ENCODE measurements at places on chromosomes 16 and 17. TPM values are rescaled to one million over a fixed set of nuclear protein-coding genes. Genes with fewer than 3 reads are reported as not detected.
A peak's percentile ranks its signal among the peaks of the same experiment; 100 is the strongest.

TBX21 gene
- not detected for total RNA-seq

SEZ6L2 gene
- 176 TPM for total RNA-seq

TNFRSF17 gene
- not detected for total RNA-seq

KRTAP4-9 gene
- not detected for total RNA-seq

DNAJA3 gene
- 32.6 TPM for total RNA-seq

LITAF gene
- 29.2 TPM for total RNA-seq

DNA sequence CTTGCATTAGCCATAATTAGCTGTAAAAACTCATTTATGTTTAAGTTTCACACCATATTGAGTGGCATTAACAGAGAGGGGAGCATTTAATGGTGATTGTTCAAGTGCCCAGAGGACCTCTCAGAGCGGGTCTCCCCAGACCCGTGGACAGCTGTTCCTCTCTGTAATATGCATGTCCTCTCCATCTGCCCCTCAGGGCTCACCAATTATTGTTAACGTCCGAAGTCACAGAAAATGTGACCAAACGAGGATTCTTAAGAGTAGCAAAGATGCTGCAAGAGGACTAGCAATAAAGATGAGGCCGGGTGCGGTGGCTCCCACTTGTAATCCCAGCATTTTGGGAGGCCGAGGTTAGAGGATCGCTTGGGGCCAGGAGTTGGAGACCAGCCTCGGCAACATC lies 130.2 kb downstream of the CPPED1 start:
- peak; percentile 52 for DNase-seq
- peak overlapping the region; percentile 69 for H3K4me3 ChIP-seq
- peak overlapping the region; percentile 94 for H3K27ac ChIP-seq
- H3K4me1 ChIP-seq: peaks cover 49% of the 10 kb centered on the region
- H3K27me3 ChIP-seq: peaks cover 20% of the 10 kb centered on the region

GRCh38 chr16:87850009-87851006 lies 19.0 kb downstream of the SLC7A5 start:
- peaks cover 10% of the 10 kb centered on the region for H3K27me3 ChIP-seq
- H3K36me3 ChIP-seq: no peaks in the 10 kb centered on the region
- no peak overlapping the region for H3K4me3 ChIP-seq
- DNase-seq: peak; percentile 87
- no peak overlapping the region for H3K27ac ChIP-seq

DNA sequence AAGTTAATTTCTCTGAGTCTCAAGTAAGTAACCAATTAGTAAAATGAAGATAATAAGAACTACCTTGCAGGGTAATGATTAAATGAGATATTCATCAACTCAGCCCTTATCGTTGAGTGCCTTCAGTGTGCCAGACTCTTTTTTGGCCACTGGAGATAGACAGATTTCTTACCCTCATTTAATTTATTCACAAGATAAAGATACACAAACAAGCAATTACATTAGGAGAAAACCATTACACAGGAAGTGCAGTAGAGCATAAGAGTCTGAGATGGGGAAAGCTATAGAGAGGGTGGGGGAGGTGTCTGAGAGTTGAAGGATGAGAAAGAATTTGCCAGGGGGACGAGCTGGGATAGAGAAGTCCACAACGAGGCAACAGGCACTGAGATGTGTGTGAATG lies 72.5 kb upstream of the BCAR1 start:
- peaks cover 19% of the 10 kb centered on the region for H3K4me1 ChIP-seq
- H3K36me3 ChIP-seq: no peaks in the 10 kb centered on the region
- no peak for DNase-seq
- H3K4me3 ChIP-seq: no peak overlapping the region

DNA sequence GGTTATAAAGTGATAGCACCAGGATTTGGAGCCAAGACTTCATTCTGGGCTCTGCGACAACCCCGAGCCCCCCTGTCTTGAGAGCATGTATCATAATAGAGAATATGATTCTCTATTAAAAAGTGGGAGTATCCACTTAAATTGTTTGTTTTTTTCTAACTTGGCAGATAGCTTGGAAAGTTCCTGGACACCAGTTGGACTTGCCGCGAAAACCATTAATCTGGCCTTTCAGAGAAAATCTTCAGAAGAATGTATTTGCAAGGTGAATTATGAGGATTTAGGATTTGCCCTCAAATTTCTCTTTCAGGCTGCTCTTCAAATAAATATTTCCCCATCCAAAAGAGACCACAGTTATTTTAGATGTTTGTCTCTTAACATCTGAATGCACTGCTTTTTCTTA lies 53.5 kb downstream of the MARCHF10 start:
- no peak for DNase-seq
- H3K4me1 ChIP-seq: peaks cover 19% of the 10 kb centered on the region
- H3K27me3 ChIP-seq: peaks cover 7% of the 10 kb centered on the region
- H3K4me3 ChIP-seq: no peak overlapping the region

DNA sequence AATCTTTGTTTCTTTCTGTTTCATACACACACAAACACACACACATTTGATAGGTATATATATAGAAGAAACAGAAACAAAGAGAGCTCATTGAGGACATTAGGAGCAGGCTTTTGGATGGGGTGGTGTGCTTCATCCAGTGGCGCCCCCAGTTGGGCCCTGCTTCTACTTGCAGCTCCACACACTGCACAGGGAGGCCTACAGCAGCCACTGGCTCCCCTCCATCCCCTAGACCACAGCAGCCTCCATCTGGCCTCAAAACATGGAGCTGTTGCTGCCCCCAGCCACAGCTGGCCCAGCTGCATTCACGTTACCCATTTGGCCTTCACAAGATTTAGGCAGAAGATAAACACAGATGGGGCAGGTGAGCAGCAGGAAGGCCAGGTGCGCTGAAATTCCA lies 33.1 kb upstream of the NF1 start:
- H3K27me3 ChIP-seq: no peaks in the 10 kb centered on the region
- no peak overlapping the region for H3K27ac ChIP-seq
- H3K36me3 ChIP-seq: no peaks in the 10 kb centered on the region
- DNase-seq: peak; percentile 23

DNA sequence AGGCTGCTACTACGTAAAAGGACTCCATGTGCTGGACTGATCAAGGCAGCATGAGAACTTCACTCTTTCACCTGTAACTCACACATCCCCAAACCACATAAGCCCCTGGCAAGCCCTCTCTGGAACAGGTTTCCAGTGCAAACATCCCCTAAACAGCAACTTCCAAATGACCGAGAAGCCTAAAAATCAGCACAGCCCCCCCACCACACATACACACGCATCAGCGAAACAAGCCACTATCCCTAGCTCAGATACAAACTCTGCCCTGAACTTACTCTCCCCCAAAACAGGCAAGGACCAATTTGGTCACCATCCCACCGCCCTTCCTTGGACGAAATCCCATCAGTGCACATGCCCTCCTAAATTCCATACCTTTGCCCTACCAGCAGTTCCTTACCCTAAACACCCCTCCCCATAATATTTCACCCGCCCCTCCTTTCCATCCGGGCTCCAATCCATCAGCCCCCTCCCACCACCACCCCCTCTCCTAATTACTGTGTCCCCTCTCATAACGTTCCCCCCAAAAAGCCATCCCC lies 735 bp downstream of the LSM12 start:
- H3K4me3 ChIP-seq: peak overlapping the region; percentile 97
- peak overlapping the region; percentile 79 for H3K27ac ChIP-seq
- DNase-seq: no peak
- H3K27me3 ChIP-seq: peaks cover 4% of the 10 kb centered on the region
- no peaks in the 10 kb centered on the region for H3K36me3 ChIP-seq
- peaks cover 9% of the 10 kb centered on the region for H3K4me1 ChIP-seq

DNA sequence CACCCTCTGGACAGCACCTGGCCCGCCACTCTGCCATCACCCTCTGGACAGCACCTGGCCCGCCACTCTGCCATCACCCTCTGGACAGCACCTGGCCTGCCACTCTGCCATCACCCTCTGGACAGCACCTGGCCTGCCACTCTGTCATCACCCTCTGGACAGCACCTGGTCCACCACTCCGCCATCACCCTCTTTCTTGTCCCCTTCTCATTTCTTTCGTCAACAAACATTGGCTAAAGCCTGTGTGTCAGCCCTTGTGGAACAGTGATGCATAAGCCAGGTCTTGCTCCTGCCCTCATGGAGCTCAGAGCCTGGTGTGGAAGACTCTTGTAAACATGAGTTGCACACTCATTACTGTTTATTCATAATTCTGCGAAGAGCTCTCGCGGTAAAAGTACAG lies 31.2 kb downstream of the CDK5R1 start:
- DNase-seq: no peak
- no peaks in the 10 kb centered on the region for H3K36me3 ChIP-seq
- H3K4me1 ChIP-seq: peaks cover 43% of the 10 kb centered on the region
- H3K27ac ChIP-seq: peak overlapping the region; percentile 84
- peaks cover 11% of the 10 kb centered on the region for H3K27me3 ChIP-seq

- DNase-seq: no peak
- peaks cover 37% of the 10 kb centered on the region for H3K4me1 ChIP-seq
- no peak overlapping the region for H3K4me3 ChIP-seq
- H3K27me3 ChIP-seq: peaks cover 10% of the 10 kb centered on the region
- no peak overlapping the region for H3K27ac ChIP-seq
Observed at GRCh38 chr16:13176711-13177110, 275.3 kb downstream of the SHISA9 start.
